ENCODE measurements at places on chromosomes 1 and 21. TPM values are rescaled to one million over a fixed set of nuclear protein-coding genes. Genes with fewer than 3 reads are reported as not detected.

The S100A9 gene
- 1.9 TPM for polyA plus RNA-seq

- H3K27me3 ChIP-seq, result no peaks in the 10 kb centered on the region
- H3K4me3 ChIP-seq, result no peak overlapping the region
- DNase-seq, result no peak
These were observed 68.4 kb upstream of the MAGI3 start for GRCh38 chr1:113321771-113322387.

DNA sequence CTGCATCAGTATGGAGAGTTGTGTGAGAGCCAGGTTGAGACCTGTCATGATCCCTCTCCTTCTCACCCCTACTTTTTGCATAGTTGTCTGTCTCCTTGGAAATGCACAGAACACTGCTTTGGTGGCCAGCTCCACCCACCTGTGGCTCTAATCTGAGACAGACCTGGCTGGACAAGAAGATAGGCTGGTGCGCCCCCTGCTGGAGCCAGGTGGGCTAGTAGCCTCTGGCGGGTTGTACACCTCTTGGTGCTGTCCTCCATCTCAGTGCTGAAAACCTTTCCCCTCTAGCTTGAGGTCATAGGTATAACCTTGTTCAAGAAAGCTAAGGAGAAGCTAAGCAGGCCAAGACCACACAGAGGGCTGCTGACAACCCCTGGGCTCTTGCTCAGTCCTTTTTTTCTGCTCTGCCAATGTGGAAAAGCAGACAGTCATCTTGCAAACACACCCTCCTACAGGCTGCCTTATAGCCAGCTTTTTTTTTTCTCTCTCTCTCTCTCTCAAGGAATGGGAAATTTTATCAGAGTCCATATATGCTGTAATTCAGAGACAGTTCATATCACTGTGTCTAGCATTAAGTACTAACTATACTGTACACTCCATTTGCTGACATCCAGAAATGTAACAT lies 58.8 kb upstream of the SPATA6 start:
- H3K27ac ChIP-seq, result no peak overlapping the region
- no peaks in the 10 kb centered on the region for H3K36me3 ChIP-seq
- peaks cover 14% of the 10 kb centered on the region for H3K4me1 ChIP-seq
- no peak overlapping the region for H3K4me3 ChIP-seq

- no peak overlapping the region for H3K4me3 ChIP-seq
- no peaks in the 10 kb centered on the region for H3K36me3 ChIP-seq
- no peak for DNase-seq
- peaks cover 56% of the 10 kb centered on the region for H3K4me1 ChIP-seq
- H3K27ac ChIP-seq, result peak overlapping the region; percentile 91
These were observed 68.1 kb upstream of the F3 start for GRCh38 chr1:94609619-94610018.

The CFHR2 gene
- 9.6 TPM for polyA plus RNA-seq

Data from hepatocyte (in vitro differentiated cells).